ENCODE measurements at places on chromosomes 12 and 14.
A peak's percentile ranks its signal among the peaks of the same experiment; 100 is the strongest.

DNA sequence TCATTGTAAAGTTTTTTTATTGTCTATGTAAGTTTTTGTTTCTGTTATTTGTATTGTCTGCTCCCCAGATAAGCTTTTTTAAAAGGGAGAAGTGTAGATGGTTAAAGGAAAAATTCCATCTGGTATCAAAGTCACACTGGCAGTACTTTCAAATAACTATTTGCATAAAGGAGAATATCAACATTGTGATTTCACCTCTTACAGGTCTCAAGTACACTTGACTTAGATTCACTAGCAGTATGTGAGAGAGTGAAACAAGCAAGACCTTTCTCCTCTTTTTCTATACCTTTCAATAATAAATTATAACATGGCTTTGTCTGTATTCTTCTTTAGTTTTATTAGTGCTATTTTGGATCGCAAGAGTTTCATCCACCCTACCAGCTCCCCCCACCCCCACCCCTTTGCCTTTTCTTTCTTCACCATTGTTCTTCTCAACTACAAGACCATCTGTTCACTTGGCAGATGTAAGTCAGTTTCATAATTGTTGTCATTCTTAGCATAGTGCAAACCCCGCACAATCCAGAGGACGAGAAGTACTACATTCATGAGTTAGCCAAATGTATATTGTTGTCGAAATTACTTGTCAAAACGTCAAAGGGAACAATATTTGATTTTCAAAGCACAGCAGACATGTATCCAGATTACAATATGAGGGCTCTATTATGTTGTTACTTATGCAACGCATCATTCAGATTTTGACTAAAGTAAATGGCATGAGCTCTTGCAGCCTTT lies 602.7 kb upstream of the FLRT2 start:
- DNase-seq: no peak

DNA sequence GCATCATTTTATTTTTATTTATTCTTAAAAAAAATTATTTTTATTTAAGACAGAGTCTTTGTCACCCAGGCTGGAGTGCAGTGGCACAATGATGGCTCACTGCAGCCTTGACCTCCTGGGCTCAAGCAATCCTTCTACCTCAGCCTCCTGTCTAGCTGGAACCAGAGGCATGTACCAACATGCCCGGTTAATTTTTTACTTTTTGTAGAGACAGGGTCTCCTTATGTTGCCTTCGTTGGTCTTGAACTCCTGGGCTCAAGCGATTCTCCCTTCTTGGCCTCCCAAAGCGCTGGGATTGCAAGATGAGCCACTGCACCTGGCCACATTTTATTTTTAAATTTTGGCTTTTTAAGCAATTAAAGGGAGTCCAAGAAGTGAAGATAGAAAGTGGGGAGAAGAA lies 21.4 kb downstream of the TTC6 start:
- DNase-seq: no peak

DNA sequence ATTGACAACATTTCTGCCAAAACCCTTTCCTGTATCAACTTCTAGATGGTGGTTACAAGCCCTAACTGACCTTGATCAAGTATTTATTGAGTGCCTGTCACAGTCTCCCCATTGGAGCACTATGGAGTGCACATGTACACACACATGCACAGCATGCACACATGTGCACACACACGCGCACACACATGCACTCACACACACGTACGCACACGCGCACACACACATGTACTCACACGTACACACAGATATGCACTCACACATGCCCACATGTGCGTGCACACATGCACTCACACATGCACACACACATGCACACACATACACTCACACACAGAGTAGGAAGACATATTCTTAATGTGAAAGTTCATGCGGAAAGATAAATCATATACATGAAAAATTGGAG lies 43.7 kb downstream of the MYRFL start:
- no peak for DNase-seq

- DNase-seq: peak; percentile 58
Observed at GRCh38 chr12:5388581-5389535, 43.0 kb upstream of the NTF3 start.

GRCh38 chr14:64714432-64715025 lies 10.3 kb downstream of the PLEKHG3 start:
- no peak for DNase-seq

- DNase-seq: peak; percentile 18
Observed at GRCh38 chr12:10739157-10740118, 16.3 kb upstream of the YBX3 start.

DNA sequence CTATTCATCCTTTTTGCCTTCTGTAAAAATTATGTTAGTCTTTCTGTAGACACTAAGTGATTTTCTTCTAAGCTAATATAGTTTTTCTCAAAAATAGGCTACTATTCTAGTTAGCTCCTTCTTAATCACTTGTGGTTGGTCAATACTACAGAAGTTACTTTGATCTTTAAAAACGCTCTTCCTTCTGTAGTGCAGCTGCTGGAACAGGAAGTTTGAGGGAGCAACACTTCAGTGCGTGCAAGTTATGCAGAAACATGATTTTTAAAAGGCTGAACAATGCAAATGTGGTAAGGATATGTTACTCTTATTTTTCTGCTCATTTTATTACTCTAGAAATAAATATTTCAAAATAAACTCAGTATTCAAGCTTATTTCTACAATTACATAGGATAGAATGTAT lies 11.1 kb upstream of the RERGL start:
- no peak for DNase-seq

DNA sequence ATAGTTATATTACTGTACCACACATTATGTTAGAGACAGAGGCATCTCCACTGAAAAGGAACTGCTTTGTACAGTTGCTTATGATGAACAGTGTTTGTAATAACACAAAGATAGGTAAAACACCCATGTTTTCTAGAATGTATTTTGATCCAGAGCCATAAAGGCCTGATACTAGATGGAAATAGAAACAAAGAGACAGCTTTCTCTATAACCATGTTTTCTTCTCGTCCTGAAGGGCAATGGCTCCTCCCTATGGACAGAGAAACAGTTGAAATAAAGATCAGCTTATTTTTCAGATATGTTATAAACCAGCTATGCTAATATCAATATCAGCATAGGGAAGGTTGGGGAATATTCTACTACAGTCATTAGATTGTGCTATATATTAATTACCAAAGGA lies 109.2 kb downstream of the ATXN7L3B start:
- no peak for DNase-seq

GRCh38 chr14:47191700-47192099 lies 483.7 kb downstream of the MDGA2 start:
- no peak for DNase-seq

GRCh38 chr12:51329742-51330141 lies 5.8 kb upstream of the BIN2 start:
- no peak for DNase-seq

DNA sequence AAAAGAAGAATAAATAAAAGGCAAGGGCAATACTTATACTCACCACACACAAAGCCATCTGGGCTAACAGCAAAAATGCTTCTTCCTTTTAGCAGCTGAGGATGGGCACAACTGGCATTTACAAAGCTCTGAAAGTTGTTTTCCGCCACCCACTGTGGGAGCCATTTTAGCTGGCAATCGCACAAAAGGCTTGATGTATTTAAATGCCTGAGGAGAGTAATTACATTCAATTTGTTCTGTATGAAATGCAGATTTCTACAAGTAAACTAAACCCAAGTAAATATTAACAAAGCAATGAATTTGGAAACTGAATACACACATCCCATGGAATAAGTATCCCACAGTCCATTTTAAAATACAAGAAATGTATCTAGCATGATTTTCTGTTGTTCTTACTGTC lies 37.5 kb downstream of the LRIG3 start:
- DNase-seq: no peak

GRCh38 chr12:8980137-8980536 lies 9.2 kb upstream of the KLRG1 start:
- DNase-seq: no peak

GRCh38 chr14:29805415-29806123 lies 122.1 kb downstream of the PRKD1 start:
- DNase-seq: peak; percentile 89

DNA sequence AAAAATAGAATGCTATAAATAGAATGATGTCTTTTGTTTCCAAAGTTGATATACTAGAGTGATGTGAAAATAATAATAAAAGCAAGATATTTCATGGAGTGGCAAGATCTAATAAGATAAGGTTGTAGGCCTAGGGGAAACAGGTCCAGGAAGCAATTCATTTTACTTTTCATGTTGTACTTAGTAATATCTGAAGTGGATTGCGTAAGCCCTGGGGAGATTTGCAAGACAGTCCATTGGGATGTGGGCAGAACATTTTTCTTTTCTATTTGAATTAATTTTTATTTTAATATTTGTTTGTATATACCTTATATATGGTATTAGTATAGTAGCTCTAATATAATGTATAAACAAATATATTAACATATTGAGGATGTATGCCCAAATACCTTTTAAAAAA lies 7.5 kb downstream of the NUBPL start:
- peak; percentile 9 for DNase-seq

GRCh38 chr14:27642251-27642866 lies 1044.5 kb upstream of the NOVA1 start:
- no peak for DNase-seq

DNA sequence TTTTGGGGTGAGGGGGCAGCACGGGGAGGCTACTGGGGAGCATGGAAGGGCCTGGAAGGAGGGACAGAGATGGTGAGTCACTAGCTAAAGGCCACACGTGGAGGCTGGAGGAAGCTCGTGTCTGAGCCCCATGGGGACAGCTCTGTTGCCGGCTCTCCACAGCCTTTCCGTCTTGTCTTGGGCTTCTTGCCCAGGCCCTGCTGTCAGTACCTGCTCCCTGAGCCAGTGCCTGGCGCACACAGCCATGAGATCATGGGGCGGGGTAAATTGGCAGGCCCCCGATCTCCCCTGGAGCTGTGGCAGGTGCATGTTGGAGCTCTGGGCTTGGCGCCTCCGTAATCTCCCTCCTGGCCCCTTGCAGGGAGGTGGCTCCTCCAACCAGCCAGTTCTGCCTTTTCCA lies 16.1 kb upstream of the KRT80 start:
- DNase-seq: peak; percentile 54

- no peak for DNase-seq
Observed at GRCh38 chr14:90533591-90534021, 136.8 kb downstream of the CALM1 start.

GRCh38 chr12:63985456-63985855 lies 141.0 kb downstream of the SRGAP1 start:
- DNase-seq: no peak

- DNase-seq: no peak
Observed at GRCh38 chr12:61629702-61630101, 630.5 kb upstream of the USP15 start.

- no peak for DNase-seq
Observed at GRCh38 chr12:11861864-11862600, 208.7 kb upstream of the BCL2L14 start.

DNA sequence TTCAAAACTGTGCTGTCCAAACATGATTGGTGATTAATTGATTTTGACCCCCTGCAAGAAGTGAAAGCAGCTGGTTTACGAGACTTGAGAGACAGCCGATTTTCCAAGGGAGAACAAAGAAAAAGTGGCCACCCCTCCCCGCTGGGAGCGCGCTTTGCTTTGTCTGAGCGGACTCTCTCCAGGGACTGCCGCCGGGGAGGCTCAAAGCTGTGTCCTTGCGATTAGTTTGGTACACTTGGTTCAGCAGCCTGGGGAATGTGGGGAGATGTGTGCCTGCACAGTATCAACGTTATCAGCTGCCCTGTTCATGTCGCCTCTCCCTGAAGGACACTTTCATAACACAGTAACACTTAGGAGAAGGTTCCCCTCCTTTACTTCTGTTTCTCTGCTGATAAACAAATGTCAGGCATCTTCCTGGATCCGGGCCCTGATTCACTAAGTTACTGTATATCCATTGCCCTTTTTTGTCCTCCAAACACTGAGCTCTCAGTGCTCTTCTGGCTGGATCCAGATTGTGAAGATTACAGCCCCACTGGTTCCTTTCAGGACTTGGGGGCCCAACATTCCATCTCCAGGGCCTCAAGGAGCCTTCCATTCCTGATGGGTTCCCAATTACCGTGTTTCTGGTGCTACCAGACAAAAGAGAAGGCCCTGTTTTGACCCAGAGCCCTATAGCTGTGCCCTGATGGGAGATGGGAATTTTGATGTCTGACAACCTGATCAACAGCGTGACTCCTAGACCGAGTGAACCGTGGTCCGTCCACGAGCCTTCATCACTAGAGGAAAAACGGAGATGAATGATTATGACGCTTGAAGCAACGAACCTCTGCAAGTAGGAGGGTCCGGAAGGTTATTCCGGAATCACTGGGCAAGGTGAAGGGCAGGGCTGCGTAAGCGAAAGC lies 31.7 kb upstream of the TUBA1C start:
- peak; percentile 44 for DNase-seq

- no peak for DNase-seq
Observed at GRCh38 chr14:48125654-48126053, 450.2 kb upstream of the MDGA2 start.

DNA sequence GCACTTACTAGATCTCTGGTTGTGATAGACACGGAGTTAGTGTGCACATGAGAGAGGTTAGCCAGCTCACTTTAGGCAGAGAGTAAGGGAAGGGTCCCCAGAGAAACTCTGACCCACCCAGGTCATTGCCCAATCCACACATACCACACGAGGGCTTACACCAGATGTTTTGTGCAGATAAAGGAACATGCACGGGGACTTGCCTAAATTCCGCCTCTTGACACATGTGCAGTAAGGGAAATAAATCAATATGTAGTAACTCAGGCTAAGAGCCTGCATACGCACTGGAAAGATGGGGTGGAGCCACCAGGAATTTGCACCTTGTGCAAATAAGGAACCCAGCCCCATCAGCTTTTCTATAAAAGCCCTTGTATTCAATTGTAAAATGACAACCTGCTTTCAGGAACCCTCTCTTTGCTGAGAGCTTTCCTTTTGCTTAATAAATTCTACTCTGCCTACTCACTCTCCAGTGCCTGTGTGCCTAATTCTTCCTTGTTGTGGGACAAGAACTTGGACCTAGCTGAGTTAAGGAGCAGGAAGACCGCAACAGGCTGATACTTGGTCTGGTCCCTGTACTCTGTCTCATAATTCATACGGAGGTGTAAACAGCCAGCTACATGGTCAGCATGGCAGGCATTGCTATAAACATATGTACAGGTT lies 120.2 kb downstream of the EMP1 start:
- DNase-seq: no peak

GRCh38 chr12:16096273-16096849 lies 181.1 kb downstream of the SLC15A5 start:
- no peak for DNase-seq

DNA sequence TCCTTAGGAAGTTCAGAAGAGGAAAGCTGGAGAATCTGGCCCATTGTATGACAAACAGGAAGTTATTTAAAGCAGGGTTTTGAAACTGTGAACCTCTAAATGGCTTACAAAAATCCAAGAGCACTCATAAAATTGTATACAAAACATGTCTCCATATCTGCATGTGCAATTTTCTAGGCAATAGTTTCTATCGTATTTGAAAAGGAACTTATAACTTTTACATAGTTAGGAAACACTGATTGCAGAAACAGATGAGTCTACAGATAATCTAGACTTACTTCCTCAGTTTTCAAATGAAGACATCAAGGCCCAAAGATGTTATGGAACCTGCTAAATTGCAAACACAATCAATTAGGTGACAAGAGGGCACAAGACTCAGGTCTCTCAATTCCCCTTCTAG lies 53.3 kb upstream of the ETV6 start:
- DNase-seq: no peak
